ENCODE measurements at places on chromosomes 2 and 18.

GRCh38 chr2:151297882-151298281 lies 8.4 kb upstream of the NMI start:
- DNase-seq, result peak; percentile 79

- DNase-seq, result no peak
Observed at GRCh38 chr2:10935366-10935918, 23.7 kb downstream of the KCNF1 start.

DNA sequence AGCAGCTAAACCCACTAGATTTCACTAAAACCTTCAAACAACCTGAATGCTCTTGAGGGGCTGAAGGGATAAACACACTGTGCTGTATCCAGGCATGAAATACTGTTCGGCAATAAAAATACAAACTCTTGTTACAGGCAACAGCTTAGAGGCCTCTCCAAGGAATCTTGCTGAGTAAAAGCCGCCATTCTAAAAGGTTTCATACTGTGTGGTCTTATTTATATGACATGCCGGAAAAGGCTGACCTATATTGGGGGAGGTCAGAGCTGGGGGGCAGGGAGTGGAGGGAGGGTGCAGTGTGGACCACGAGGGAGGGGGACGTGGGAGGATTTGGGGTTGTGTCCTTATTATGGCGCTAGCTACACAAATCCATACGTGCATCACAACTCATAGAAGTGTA lies 136.2 kb downstream of the MBP start:
- no peak for DNase-seq

- DNase-seq, result no peak
Observed at GRCh38 chr18:12321333-12321732, 13.3 kb downstream of the TUBB6 start.

DNA sequence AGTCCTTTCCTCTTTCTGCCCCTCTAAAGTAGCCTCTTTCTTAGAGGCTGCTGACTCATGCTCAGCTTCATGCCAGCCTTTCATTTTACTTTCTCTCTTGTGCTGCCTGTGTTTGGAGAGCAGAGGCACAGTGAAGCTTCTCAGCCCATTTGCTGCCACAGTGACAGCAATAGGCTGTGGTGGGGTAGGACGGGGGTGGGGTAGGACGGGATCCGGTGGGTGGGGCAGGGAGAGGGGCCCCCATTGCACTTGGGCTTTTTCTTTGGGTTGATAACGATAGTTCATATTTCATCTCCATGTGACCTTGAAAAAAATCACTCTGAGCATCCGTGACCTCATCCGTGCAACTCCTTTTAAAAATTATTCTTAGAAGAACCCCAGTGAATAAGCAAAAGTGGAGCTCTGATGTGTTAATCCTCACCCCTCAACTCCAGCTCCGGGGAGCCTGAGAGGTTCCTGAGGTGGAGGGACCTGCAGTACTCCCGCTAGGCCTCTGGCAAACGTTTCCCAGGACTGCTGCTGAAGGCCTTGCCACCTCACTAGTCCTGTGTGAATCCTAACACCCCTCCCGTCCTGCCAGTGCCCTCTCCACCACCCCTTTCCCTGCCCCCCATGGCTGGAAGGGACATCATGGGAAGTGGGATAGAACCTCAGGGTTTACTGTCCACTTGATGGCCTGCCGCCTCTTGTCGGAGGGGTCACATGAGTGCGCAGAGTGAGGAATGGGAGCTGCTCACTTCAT lies 70.8 kb downstream of the INPP4A start:
- no peak for DNase-seq

- DNase-seq, result no peak
Observed at GRCh38 chr2:98479371-98479770, 34.7 kb downstream of the INPP4A start.

DNA sequence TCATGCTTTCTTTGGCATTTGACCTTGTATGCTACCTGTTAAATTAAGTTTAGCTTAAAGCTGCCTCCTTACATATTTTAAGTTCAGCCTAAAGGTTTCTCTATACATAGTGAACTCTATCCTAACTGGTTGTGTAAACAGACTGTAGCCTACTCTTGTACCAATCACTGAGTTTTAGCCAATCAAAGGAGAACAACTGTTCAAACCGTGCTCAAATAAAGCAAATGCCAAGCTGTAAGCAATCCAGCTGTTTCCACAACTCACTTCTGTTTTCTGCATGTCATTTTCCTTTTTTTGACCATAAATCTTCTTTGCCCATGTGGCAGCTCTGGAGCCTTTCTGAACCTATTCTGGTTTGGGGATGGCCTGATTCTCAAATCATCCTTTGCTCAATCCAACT lies 1603.8 kb upstream of the ACVR2A start:
- no peak for DNase-seq

- no peak for DNase-seq
Observed at GRCh38 chr2:46072101-46072820, 224.9 kb upstream of the EPAS1 start.

DNA sequence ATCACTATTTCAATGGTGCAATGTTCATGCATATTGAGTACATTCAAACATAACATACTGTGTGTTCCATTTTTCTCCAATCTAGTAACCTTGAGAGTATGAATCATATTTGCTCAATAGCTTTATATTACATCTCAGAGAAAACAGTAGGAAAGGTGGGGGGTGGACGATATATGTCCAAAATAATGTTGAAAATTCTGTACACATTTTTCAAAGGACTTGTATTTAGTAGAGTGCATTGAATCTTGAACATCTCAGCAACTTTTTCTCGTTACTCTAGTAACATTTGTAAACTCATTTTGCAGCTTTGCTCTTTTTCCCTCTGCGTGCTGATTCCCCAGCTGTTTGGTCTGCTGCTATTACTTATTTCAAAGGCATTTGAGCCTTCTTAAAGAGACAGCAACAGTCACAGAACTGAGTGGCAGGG lies 1487.0 kb downstream of the LRP1B start:
- no peak for DNase-seq

GRCh38 chr2:157052685-157053224 lies 204.8 kb upstream of the GALNT5 start:
- no peak for DNase-seq

GRCh38 chr2:113012436-113013335 lies 7.4 kb downstream of the IL36A start:
- no peak for DNase-seq

DNA sequence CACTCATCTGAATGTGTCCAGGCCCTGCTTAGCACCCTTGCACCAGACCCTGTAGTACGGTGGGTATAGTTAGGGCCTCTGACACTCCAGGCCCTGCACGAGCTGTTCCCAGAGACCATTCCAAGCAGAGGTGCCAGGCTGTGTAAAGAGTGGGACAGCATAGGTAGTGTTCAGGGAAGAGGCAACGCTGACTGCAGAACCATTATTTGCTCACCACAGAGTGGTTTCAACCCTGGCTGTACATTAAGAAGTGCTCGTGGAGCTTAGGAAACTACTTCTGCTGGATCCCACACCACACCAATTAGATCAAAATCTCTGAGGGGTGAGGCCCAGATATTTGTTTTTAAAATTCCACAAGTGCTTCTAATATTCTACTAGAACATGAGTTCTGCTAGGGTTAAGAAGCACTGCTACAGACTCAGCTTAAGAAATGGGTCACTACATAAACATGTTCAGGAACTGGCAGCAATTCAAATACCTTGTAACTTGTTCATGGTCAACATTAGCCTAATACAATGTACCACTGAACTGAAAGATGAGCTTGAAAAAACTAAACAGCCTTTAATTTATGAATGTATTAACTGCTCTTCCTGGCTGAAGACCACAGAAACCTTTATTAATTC lies 183.0 kb downstream of the MYO5B start:
- DNase-seq, result no peak

DNA sequence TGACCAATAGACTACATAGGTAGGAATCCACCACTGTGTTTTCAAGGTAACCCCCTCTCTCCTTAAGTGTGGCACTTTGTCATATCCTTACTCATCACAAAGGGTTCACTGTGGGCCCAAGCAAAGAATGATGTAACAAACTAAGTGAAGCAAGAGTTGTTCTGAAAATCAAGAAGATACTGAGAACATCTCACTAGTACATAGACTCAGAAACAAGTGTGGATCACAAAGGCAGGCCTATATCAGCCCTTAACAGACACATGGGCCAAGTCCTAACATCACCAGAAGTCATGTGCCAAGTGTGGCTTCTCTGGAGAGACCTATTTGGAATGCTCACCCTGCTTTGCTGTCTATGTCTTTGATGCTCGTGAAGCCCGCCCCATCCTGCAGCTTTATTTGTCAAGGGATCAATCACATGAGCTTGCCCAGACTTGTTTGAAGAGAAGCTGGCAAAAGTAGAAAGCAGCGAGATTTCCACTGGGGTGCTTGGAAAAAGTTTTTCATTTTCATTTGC lies 131.2 kb upstream of the TTC39C start:
- DNase-seq, result no peak

- no peak for DNase-seq
Observed at GRCh38 chr2:36464006-36464721, 108.6 kb downstream of the CRIM1 start.

- no peak for DNase-seq
Observed at GRCh38 chr2:234146087-234146826, 95.8 kb downstream of the SPP2 start.

DNA sequence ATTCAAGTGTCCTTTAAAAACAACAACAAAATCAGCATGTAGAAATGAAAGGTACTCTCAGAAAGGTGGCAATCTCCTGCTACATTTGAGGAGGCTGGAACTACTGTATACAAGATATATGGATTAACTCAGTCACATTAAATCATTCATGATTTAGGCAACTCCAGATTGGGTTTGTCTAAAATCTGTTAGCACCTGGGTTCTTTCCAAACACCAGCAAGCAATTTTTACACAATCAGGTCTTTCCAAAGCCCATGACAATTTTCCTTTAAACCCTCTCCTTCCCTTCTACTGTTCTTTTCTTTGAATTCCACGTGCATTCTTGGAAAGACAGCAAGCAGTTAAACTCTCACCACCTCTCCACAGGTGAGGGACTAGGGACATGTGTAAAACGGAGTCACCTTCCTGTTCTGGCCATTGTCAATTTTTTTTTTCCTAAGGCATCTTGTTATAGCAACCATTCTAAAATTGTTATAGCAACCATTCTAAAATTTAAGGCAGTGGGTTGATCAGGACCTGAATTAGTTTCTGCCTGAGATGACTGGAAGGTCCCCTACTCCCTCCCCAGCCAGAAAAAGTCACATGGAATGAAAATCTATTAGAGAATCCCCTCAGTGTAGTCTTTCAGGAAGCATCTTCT lies 113.9 kb downstream of the ANKRD44 start:
- no peak for DNase-seq

DNA sequence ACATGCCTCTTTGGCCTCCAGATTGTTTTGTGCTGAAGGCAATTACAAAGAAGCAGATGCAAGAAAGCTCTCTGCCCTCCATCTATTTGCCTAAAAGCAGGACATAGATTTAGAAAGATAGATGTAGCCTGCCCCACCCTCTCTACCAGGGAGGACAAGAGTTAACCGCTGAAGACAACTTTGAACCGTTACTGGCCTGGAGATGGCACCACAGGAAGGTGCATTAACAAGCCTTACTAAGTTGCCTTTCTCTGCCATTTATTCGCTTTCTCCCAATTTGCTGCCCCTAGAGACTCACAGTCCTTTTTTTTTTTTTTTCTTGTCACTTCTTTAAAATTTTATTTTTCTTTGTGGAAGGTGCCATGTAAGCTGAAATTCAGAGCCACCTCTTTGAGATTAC lies 28.8 kb upstream of the RMDN2 start:
- no peak for DNase-seq

- peak; percentile 67 for DNase-seq
Observed at GRCh38 chr2:118974103-118974993, 32.4 kb downstream of the MARCO start.

DNA sequence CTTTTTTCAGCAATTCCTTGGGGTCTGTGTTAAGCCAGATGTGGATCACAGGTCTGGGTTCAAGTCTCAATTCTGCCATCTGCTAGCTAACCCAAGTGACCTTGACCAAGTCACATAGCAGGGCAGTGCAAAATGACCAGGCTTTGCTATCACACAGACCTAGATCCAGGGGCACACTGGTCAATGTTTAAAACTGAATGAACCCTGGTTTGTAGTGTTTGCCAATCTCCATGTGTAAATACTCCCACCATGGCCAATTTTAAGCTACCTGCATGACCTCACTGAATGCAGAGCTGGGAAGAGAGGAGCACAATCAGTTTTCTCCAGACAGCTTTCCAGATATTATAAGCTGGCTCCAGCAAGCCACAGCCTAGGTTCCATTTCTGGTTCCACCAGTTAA lies 142.9 kb downstream of the CHST9 start:
- no peak for DNase-seq

GRCh38 chr2:161761160-161761559 lies 136.9 kb downstream of the SLC4A10 start:
- no peak for DNase-seq

DNA sequence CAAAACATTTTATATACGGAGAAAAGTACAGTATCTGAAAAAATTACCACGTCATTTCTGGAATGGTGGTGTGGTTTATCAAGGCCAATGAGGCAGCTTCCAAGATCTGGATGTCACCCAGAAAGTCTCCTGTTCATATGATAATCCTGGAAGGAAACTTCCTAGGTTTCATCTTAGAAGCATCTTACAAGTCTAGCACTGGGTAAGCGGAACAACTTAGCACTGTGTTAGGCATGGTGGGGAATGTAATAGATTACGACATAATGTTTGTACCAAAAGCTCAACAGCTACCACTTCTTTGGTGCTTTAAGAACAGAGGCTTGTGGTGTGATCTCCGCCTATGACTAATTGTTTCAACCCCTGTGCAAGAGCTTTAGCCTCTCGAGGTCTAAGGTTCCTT lies 63.1 kb upstream of the LYPD1 start:
- no peak for DNase-seq

- no peak for DNase-seq
Observed at GRCh38 chr2:167783261-167784083, 463.9 kb downstream of the STK39 start.

GRCh38 chr2:81260320-81260719 lies 955.8 kb upstream of the LRRTM1 start:
- no peak for DNase-seq

- no peak for DNase-seq
Observed at GRCh38 chr18:48949606-48950535, 894 bp downstream of the SMAD7 start.

DNA sequence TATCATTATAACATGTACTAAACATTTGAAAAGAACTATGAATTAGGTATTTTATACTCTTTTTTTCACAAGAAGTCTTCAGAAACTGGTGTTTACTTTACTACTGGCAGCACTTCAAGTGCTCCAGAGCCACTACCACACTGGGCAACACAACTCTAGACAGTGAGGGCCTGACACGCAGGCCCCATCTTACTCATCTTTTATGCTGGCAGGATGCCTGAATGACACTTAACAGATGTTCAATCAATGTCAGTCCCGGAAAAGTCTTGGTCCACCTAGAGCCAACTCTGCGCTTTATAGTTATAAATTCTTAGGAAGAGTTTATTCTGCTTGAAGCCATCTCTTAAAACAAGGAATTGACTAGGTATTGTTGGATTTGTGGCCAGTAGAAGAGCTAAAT lies 8.7 kb upstream of the WIPF1 start:
- no peak for DNase-seq

- no peak for DNase-seq
Observed at GRCh38 chr2:228798458-228799207, 472.5 kb downstream of the PID1 start.

GRCh38 chr2:174762464-174762863 lies 1.8 kb downstream of the CHRNA1 start:
- DNase-seq, result no peak

GRCh38 chr2:71944806-71945602 lies 202.7 kb downstream of the CYP26B1 start:
- no peak for DNase-seq

GRCh38 chr2:148130581-148130980 lies 109.7 kb downstream of the MBD5 start:
- DNase-seq, result no peak
